ENCODE measurements at places on chromosomes 16 and 17.
A peak's percentile ranks its signal among the peaks of the same experiment; 100 is the strongest.

DNA sequence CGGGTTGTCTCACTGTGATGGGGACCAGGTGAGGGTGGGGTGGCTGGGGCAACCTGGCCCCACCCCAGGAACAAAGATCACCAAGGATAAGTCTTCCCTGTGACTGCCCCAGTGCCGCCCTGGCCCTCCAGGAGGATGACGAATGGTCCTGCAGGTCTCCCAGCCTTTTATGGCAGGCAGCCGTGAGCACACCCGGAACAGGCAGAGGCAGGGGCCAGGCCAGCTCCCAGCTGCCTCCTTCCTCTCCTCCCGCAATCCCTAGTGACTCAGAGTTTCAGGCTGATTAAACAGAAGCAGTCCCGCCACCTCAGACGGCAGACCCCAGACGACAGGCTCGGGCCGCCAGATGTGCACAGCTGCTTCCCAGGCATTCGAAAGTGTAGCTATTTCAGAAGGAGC is 13.3 kb downstream of the JUP start:
- DNase-seq = no peak

DNA sequence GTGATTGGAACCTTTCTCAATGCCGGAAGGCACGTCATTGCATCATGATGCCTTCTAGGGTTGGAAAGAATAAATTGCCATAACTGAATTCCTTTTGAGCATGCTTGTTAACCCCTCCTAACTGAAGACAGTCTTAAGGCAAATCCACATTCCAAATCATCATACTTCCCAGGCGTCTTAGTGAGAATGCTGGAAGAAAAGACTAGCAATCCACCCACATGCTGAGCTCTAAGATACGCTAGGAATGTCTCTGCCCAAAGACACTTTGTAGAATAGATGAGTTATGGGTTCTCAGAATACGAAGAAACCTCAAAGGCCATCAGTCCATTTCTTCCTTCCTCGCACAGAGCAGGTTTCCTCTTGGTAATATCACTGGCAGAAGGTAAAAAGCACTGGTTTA is 486.5 kb downstream of the HS3ST4 start:
- no peak for DNase-seq

DNA sequence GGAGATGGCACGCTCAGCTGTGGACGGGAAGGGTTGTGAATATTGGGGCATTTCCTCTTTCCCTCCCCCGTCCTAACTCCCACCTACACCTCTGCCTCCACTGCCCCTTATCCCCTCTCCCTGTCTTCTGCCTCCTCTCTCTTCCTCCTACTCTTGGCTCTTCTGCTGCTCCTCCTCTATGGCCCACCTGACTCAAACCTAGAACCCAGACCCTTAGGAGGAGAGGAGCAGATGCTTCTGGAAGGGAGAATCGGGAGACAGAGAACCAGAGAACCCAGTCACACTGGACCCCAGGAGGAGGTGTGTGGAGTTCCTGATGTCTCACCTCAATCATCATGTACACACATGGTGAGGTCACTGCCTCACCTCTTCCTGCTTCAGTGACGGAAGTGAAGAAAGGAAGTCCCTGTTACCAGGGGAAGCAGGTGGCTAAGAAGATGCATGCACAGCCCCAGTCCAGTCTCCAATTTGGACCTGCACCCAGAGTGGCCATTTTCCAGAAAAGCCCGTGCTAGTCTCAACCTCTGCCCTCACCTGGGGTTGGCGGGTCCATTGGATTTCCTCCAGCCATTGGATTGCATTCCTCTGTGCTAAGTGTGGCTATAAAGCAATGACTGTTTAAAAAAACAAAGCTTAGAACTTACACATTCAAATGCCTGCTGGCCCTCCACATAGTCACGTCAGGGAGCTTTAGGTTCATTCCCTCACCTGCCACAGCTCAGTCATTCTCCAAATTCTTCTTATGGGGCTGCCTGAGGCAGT is 4.0 kb downstream of the RNF222 start:
- peak; percentile 65 for DNase-seq

DNA sequence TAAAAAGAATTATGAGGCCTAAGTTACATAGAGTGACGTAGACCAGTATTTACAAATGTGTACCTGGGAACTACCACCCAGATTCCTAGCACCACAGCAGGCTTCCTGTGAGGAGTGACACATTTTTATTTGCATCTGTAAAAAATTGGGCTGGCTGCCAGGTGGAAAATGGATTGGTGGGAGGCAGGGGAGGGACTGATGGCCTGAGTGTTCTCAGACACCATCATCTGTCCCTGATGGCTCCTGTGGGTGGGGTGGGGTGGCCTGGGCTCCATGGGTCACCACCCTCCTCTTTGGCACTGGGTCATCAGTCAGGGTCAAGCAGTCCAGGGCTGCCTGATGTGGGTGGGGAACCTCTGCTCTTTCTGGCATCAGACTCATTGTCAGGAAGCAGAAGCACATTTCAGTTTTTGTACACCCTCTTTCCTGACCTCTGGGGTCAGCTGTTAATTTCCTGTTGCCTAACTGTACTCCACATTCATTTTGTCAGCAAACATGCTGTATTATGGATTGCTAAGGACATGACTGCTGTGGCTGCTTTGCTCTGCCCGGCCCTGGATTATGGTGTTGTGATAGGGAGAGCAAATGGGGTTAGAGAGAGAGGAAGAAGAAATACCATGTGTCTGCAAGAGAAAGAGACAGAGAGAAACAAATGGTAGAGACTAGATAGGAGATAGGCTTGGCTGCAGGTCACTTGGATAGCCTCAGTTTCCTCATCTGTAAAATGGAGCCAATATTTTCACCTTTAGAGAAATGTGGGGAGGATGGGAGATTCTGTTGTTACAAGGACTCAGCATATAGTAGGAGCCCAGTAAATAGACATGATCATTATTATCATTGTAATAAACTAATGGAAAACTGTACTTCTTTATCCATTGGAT is 11.6 kb upstream of the MFAP4 start:
- DNase-seq = no peak

GRCh38 chr17:4522661-4523060 is 24.0 kb downstream of the SPNS2 start:
- DNase-seq = no peak

DNA sequence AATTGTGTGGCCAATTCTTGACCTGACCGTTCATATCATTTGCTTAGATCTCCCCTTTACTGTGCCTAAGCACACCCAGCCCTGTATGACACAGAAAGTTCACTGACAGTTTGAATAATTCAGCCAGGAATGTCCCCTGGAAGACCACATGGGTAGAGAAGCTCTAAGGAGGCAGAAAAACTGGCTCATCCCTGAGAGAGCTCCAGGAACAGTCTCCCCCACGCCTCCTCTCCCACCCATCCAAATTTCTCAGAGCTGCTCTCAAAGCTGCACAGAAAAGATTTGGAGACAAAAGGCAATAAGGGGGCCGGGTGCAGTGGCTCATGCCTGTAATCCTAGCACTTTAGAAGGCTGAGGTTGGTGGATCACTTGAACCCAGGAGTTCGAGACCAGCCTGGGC is 11.2 kb downstream of the PRAC1 start:
- no peak for DNase-seq

DNA sequence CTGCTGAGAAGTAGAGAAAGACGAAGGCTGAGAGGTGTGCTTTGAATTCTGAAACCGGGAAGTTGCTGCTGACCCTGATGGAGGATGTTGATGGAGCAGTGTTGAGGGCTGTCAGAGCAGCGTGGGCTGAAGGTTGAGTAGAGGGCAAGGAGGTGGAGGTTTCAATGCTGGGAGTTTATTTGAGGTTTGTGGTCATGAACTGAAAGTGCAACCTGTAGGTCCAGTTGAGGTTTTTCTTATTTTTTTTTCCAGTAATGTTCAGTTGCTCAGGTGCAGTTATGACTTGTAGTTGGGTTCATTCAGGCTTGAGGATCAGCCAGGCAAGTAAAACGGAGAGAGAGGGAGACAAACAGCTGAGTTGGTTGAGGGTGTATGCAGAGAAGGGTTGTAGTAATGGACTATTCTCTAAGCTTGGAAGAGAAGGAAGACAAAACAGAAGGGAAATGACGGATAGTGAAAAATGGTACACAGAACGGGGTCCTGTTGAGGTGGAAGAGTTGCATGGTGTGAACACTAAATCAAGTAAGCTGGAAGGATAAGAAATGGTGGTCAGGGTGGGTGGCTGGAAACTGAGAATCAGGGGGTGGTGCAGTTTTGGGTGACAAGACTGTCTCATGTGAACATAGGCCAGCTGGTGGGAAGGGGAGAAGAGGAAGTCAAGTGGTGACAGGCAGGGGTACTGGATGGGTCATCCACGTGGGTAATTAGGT is 8.7 kb upstream of the UBE2G1 start:
- DNase-seq = peak; percentile 22

- no peak for DNase-seq
Measured at GRCh38 chr16:4105848-4106247, 10.4 kb downstream of the ADCY9 start.

GRCh38 chr16:67673712-67674580 is 7.3 kb downstream of the C16orf86 start:
- no peak for DNase-seq

DNA sequence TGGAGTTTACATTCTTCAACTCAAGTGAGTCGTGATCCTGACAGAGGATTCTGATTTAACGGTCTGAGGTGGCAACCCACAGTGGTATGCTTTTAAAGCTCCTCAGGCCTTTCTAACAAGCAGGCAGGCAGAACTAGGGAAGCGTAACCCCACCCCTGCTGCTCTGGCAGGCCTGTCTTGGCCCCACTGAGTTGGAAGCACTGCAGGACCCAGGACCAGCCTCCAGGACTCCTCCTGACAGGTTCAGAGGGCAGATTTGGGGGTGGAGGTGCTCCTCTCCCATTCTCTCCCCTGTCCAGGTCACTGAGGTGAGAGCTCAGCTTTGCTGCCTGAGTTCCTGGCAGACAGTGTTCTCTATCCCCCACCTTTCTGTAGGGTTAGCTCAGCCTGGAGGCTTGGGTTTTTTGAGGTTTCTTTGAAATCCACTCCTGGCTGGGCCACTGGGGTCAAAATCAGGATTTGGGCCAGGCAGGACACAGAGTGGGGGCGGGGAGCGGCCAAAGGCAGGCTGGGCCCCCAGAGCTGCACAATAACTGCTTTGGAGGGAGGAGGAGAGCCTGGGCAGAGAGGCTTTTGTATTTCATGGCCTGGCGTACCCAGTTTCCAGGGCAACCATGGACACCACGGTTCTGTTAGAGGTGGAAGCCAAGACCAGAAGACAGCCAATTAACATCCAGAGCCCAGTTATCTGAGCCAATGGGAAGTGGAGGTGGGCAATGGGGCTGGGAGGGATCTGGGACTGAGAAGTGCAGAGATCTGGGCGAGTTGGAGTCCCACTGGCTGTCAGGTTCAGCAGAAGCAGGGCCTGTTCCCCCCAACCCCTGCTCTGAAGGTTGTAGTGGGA is 9.5 kb downstream of the MRPL27 start:
- no peak for DNase-seq

GRCh38 chr16:76175718-76176117 is 101.5 kb upstream of the CNTNAP4 start:
- DNase-seq = no peak

- DNase-seq = no peak
Measured at GRCh38 chr16:94918-95265, 16.9 kb downstream of the MPG start.

DNA sequence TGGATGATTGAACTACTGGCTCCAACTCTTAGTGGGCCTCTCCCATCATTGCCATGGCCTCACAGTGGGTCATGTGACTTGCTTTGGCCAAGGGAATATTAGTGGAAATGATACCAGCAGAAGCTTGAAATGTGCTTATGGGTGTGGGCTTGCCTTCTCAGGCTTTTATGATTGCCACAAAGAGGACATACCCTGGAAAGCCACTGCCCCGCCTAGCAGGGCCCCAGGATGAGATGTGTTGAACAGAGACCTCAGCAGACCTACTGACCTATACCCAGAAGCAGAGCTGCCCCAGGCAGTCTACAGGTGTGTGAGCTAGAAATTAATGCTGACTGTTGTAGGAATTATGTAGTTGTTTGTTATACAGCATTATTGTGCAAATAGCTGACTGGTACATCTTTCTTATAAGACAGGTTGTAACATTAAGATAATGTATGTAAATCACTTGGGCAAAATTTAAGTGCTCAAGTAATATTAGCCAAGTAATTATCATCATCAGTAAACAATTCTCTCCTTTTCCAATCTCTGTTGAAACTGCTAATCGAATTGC is 67.8 kb upstream of the CDH5 start:
- DNase-seq = no peak

DNA sequence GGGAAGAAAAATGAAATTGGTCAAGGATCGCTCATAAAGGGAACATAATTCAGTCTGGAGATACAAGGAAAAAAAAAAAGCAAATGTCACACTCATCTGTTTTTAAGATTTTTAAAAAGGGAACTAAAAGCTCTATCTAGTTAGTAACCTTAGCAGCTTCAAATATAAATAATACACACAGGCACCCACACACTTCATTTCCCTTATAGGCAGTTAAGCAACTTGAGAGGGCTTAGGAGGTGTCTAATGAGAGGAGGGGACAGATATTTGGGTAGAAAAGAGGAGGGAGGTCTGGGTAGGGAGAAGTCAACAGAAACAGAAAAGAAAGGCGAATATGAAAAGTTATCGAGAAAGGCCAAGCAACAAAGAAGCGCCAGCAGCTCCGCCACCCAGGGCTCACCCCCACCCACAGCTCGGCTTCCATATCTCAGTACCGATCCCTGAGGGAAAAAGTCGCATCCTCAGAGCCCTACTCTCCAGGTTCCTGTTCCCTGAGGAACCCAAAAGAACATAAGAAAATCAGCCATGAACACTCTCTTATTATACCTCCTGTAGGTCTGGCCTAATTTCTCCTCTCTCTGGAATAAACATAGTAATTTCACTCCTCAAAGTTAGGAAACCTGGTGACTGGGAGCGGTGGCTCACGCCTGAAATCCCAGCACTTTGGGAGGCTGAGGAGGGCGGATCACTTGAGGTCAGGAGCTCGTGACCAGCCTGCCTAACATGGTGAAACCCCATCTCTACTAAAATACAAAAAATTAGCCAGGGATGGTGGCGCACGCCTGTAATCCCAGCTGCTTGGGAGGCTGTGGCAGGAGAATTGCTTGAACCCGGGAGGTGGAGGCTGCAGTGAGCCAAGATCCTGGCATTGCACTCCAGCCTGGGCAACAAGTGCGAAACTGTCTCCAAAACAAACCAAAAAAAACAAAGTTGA is 69.6 kb upstream of the RCVRN start:
- no peak for DNase-seq
